ENCODE measurements at places on chromosomes 2 and 18.

GRCh38 chr2:201882353-201883090 lies 76.2 kb downstream of the CDK15 start:
- DNase-seq: no peak

DNA sequence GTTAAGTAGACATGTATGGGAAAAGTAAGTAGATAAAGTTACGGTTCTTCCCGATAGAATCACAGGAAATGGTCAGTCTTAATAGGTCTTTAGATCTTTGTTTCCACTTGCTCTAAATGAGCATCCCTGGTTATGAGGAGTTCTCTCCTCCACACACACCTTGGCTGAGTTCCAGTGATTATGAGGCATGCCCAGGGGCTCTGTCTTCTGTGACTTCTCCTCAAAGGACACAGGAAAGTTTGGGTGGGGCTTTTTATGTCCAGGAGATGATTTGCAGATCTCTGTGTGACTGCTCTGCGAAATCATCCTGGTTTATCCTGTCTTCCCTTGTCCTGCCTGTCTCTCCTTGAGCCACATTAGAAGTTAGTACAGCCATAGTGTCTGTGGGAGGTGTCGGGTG lies 83.9 kb upstream of the EML6 start:
- DNase-seq: no peak

- DNase-seq: no peak
Observed at GRCh38 chr2:124692707-124693106, 667.6 kb downstream of the CNTNAP5 start.

DNA sequence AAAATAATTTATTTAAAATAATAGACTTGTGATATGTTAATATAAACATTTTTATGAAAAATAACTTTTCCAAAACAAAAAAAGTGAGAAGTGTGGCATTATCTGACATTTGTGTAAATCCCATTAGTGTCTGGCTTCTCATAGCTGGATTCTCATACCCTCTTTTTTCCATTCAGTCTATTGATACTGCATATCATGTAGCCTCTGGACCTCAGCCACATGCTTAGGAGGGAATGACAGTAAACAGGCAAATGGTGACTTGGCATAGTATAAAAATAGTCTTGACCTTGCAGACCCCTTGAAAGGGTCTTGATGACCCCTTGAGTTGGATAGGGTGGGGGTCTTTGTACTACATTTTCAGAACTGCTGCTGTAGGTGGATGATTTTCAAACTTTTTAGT lies 29.2 kb downstream of the GALNT1 start:
- DNase-seq: no peak

DNA sequence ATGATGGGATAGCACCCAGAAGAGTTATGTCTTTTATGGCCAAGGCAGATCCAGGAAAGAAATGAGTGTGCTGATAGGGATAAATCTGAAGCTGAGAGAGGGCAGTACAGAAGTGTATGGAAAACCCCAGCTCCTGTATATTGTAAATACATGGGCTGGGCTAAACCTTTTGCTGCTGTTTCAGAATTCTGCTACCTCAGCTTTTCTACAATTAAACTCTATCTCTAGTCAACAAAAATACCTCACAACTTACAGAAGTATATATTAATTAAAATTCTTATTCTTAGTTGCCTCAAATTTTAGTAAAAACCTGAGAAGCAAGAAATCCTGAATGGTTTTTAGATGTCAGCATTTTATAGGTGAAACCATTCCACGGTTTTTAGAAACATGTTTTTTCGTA lies 889.5 kb upstream of the NXPH2 start:
- DNase-seq: no peak

- DNase-seq: no peak
Observed at GRCh38 chr2:14826518-14826917, 194.0 kb downstream of the LRATD1 start.

- no peak for DNase-seq
Observed at GRCh38 chr18:47251289-47252120, at the start of gene SKOR2. SKOR2 (minus strand) TSS chr18:47251660; CDS start chr18:47249183, 2,477 bp downstream.

DNA sequence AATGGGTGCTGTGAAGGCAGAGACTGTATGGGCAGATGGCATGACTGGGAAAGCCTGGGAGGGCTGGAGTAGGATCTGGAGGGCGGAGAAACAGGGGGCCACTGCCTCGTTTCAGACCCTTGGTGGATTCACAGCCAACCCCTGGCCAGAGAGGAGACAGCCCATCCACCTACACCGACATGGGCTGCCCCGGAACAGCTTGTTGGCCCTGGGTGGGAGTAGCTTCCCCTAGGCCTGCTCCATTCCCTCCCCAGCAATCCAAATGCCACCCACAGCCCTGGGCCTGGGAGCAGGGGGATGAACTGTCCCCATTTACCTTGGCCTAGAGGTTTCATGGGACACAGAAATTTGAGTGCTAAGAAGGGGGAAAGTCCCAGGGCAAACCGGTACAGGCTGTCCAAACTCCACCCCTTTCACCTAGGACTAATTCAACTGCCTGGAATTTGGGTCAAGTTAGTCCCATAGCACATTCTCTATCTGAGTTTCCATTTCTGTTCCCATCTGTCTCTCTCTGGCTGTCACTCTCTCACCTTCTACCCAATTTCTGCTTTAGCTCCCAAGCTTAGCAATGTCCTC lies 37.0 kb downstream of the LBH start:
- DNase-seq: no peak

- no peak for DNase-seq
Observed at GRCh38 chr2:173513107-173513727, 158.5 kb downstream of the CDCA7 start.

DNA sequence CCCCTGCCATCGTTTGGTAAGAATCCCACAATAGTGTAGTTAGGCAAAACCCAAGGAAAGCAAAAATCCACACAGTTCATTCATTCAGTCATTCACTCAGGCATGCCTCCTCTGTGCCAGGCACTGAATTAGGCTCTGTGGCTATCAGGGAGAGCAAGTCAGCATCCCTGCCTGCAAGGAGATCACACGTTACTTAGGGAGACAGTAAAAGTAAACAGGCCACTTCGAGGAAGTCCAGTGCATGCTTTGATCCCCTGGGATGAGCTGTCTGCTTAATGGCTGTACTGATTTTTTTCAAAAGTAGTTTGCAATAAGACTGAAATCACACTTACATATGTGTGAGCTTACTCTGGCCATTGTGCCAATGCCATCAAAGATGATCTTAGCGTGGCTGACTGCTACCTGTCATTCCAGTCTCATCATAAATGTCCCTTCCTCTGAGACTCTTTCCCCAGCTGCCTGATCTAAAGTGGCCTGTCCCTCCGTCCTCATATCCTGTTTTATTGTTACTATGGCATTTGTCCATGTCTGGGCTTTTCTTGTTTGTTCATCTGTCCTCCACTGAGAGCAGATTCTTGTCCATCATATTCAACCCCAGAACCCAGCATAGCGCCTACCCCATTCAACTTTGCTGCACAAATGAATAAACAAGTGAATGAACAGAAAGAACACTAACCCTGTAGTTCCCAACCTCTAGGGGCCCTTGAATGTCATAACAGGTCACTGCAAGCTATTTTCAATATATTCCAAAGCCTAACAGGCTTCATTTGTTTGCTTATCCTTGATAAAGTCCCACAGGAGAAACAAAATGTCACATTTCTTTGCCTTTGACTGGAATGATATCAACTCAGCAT lies 84.1 kb downstream of the GALNT14 start:
- no peak for DNase-seq

GRCh38 chr2:220370764-220371163 lies 743.3 kb downstream of the SLC4A3 start:
- DNase-seq: no peak

GRCh38 chr2:201907563-201907881 lies 101.2 kb downstream of the CDK15 start:
- DNase-seq: no peak

DNA sequence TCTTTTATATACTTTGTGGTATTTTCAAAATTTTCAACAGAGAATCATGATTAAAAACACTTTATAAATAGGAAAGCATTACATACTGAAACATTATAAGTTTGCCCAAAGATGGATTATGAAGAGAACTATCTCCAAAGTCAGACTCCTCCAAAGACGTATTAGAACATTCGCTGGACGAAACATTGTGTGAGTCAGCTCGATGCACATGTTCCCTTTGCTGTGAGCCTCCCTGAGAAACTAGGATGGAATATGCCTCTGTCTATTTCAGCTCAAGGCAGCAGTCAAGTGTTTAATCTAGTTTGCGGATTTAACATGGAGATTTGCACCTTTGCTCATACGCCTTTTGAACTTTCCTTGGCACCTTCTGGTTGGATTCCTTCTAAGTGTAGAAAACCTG lies 92.2 kb upstream of the NCKAP5 start:
- DNase-seq: no peak

DNA sequence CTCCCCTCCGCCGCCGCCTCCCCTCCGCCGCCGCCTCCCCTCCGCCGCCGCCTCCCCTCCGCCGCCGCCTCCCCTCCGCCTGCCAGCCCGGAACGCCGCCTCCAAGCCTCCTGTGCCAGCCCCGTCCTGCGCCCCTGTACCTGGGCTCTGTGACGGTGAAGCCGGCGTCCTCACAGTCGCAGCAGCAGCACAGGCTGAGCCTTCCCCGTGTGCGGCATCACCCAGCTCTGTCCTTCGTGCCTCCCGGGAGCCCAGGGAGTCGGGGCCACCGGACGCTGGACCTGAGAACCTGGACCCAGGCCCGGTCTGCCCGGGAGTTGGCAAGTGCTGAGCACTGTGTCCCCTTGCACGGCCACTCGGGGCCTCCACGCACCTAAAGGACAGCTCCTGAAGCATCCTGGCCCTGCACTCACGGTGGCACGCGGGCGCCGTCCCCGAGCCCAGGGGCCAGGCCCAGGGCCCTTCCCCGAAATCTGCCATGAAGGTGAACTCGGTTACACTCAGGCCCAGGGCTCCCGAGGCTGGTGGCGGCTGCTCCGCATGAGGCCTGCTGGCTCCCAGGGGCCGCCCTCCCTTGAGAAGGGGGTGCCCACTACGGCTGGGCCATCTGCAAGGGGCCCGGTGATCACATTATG lies 32.9 kb downstream of the RTP5 start:
- DNase-seq: no peak

- DNase-seq: no peak
Observed at GRCh38 chr2:179701524-179702110, 159.8 kb downstream of the ZNF385B start.

- no peak for DNase-seq
Observed at GRCh38 chr2:151380580-151381235, 23.3 kb downstream of the TNFAIP6 start.

- DNase-seq: no peak
Observed at GRCh38 chr2:74695663-74696062, 41.6 kb downstream of the SEMA4F start.

- DNase-seq: no peak
Observed at GRCh38 chr2:239295377-239296019, 105.3 kb downstream of the HDAC4 start.

DNA sequence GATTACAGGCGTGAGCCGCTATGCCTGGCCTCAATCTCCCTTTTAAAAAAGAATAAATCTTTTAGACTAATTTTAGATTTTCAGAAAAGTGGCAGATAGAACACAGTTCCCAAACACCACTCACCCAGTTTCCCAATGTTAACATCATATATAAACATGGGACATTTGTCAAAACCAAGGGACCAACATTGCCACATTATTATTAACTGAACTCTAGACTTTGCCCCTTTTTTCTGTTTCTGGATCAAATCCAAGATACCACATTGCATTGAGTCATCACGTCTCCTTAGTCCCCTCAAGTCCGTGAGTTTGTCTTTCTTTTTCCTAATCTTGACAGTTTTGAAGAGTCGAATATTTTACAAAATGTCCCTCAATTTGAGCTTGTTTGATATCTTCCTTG lies 2.4 kb downstream of the C2orf42 start:
- no peak for DNase-seq

DNA sequence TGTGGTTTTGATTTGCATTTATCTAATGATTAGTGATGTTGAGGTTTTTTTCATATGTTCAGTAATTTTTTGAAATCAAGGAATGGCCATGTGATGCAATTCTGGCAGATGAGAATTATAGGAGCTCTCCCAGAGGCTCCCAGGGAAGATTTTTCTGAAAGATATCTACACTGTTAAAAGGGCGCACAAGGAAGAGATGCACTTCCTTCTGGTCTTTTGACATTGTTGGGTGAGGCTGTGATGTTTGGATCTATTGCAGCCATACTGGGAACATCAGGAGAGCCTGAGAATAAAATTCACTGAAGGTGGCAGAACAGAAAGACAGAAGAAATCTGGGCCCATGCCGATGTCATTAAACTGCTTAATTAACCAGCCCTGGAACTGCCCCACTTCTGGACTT lies 108.5 kb downstream of the DDX1 start:
- DNase-seq: no peak

GRCh38 chr2:208300847-208301618 lies 35.0 kb downstream of the PIKFYVE start:
- no peak for DNase-seq

GRCh38 chr18:78726326-78727056 lies 253.1 kb upstream of the SALL3 start:
- no peak for DNase-seq
